ENCODE measurements at places on chromosomes 4 and X.

DNA sequence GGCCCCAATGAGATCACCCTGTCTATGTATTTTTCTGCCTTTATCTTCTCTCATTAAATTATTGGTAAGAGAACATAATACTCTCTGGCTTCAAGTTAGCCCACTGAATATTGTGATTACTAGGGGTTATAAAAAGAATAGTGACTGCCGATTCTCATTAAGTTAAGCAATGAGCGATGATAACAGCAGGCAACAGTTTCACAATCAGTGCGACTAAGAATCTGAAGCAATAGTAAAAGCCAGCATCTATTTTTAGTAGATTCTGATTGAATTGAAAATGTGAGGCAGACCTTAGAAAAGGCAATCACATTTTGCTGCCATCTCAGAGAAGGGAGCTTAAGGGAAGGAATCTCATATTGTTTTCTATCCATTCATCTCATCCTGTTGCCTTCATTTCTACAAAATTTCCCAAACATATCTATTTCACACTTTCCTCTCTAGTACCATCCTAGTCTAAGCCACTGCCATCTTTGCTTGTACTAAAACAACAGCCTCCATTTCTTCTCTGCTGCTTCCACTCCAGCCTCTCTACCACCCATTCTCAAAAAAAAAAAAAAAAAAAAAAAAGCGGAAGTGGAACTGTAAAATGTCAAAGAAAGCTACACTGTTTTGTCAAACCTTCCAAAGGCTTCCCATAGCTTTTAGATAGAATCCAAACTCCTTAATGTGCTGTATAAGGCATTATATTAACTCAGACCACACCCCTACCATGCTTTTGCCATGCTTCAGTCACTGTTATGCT is 17.4 kb downstream of the GABRA4 start:
- no peak for DNase-seq

DNA sequence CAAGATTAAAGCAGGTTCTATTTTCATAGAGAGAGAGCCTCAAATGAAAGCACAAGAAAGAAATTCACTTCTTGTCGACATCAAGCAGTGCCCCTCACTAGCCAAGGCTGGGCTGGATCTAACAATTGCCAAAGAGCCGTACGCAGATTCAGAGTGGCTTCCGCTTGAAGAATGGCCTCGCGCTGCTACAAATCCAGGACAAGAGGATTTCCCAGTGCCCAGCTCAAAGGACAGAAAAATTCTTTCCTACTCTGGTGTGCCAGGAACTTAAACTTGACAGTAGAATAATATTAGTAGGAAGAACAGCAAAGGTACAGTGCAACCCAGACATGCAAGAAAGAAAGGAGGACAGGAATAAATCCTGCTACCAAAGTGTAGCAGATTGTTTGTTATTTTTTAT is 56.5 kb upstream of the PPARGC1A start:
- DNase-seq = no peak

DNA sequence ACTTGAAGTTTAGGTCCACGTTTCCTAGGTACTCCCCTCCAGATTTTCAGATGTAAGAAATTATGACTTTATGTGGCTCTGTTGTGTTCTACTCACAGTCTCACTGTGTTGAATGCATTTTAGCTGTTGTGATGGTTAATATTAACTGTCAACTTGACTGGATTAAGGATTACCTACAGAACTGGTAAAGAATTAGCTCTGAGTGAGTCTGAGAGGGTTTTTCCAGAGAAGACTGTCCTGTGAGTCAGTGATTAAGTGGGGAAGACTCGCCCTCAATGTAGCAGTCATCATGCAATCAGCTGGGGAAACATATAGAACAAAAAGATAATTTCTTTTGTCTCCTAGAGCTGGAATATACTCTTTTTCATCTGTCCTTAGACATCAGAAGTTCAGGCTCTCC is 493.4 kb downstream of the ACTRT1 start:
- no peak for DNase-seq

DNA sequence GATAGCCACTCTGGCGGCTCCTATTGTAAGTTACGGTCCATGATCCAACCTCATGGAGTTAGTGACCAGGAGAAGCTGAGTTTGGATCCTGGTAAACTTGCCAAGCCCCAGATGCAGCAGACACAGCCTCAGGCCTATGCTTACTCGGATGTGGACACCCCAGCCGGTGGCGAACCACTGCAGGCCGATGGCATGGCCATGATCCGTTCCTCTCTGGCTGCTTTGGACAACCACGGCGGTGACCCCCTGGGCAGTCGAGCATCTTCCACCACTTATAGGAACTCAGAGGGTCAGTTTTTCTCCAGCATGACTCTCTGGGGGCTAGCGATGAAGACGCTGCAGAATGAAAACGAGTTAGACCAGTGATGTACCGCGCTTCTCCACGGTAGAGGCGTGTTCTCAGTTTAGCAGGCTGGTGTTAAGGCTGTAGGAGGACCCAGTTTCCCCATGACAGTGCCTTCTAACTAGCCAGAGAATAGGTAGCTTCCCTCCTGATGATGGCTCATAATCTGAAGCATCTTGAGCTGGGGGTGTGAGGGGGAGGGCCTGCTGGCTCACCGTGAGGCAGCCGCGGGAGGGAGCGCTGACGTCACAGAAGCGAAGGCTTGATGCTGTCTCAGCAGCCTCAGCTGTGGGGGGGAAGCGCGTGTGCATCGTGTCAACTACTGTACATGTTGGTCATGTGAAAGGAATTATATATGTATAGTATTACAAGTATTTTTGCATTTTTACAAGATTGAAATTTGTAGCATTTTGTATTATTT is 31.1 kb downstream of the ZBTB49 start:
- DNase-seq = no peak

DNA sequence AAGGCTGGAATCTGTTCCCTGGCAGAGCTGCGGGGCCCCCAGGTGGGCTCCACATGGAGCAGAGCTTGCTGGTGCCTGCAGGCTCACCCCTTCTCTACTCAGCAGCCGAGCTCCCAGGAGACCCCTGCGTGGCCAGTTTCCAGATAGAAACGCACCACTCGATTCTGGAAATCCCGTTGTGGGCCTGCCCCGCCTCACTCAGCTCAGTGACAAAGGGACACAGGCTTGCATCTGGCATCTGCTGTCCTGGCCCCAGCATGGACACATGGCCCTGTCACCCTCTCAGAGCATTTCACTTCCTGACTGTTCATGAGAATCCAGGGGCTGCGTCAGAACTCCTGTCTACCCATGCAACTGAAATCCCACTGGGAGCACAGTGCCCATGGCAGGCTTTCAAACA is 20.5 kb upstream of the C4orf50 start:
- no peak for DNase-seq
